ENCODE measurements at places on chromosomes 7 and 10. TPM values are rescaled to one million over a fixed set of nuclear protein-coding genes. Genes with fewer than 3 reads are reported as not detected.

Gene AHR
- 24.9 TPM for total RNA-seq

Gene HMX3
- not detected for total RNA-seq

DNA sequence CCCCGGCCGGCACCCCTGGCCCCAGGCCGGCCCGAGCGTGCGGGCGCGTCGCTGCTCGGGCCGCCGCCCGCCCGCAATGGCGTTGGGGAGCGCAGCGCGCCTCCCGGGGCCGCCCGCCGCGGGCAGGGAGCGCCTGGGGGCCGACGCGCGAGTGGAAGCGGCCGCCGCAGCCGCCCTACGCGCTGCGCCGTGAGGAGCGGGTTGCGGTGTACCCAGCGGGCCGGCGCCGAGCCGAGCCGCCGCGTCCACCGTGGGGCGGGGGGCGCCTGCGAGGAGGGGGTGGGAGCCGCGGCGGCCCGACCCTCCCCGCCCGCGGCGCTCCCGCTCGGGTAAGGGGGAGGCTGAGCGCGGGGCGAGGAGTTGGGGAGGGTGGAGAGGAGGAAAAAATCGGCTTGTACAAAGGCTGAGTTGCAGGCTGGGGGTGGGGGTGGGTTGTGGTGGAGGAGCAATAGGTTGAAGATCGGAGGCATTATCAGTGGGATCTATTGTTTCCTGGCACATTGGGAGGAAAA lies 473 bp downstream of the PPP1R9A start:
- DNase-seq: no peak

Gene ZNF239
- total RNA-seq: 1.5 TPM

DNA sequence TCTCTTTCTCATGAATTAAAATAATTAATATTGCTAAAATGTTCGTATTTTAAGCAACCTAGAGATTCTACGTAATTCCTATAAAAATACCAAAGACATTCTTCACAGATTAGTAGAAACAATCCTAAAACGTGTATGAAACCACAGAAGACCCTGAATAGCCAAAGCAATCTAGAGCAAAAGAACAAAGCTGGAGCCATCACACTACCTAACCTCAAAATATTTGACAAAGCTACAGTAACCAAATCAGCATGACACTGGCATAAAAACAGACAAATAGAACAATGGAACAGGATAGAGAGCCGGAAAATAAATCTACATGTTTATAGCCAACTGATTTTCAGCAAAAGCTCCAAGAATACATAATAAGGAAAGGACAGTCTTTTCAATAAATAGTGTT lies 105.5 kb upstream of the PTN start:
- no peak for DNase-seq

- no peak for DNase-seq
Observed at GRCh38 chr7:45713669-45714520, 139.7 kb downstream of the ADCY1 start.

GRCh38 chr10:6197321-6197720 lies 5.4 kb upstream of the PFKFB3 start:
- DNase-seq: no peak

DNA sequence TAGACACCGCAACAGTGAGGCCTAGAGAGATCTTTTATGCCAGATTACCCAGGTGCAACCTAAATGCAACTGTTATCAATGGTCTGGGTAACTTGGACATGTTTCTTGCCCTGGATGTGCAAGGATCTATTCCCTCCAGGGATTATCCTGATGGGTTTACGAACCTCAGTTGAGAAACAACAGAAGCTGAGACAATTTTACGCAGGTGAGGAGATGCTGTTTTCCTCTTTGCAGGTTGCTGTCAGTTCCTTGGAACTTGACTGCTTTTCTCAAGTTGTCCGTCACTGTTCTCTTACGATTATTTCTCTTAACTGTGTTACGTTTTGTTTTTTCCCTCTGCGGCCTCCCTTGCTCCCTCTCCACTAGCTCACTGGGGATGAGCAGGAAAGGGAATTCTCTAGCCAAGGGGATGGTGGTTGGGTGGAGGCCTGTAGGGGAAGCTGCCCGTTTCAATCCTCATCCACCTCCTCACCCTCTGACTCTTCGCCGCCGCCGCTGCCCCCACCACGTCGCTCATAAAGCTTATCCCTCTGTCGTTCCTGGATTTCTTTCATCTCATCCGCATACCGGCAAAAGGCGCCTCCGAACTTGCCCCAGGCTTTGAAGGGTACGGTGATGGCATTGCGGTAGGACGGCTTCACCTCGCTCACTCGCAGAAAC lies 1.2 kb downstream of the PURB start:
- no peak for DNase-seq

DNA sequence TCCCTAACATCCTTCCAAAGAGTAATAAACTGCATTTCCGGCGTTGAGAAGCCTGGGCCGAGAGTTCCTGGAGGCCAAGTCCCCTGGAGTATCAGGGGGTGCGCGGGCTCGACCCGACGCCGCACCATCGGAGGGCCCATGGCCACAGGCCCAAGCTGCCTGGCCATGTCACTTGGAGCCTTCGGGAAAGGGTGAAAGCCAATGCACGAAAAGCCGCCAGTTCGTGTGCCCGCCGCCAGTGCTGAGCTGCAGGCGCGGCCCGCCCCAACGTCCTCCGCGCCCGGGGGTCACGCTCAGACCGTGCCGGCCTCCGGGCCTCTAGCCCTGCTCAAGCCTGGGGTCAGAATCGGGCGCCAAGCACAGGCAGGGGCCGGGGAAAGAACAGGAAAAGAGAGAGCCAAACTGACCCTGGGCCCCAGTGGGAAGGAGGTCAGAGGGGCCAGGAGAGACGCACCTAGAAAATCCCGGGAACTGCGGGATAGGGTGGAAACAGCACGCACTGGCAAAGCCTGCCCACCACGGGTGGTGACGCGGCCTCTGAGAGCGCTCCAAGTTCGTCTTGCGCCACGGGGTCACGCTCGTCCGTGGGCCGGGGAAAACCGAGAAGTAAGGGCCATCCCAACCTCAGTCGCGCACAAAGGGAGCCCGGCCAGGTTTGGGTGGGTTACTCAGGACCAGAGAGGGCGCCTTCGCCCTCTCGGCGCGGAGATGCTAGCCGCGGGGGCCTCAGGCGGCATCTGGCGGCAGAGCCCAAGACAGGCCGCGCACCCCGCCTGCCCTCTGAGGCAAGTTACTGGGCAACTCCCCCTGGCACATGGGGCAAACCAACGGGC lies 4.2 kb upstream of the EBF3 start:
- no peak for DNase-seq

GRCh38 chr10:59279476-59279875 lies 82.9 kb downstream of the FAM13C start:
- DNase-seq: no peak

GRCh38 chr7:31758755-31759154 lies 71.7 kb downstream of the PPP1R17 start:
- DNase-seq: no peak

Gene ARL4A
- 11.5 TPM for total RNA-seq

Gene TRIM50
- total RNA-seq: 0.33 TPM

Gene MALRD1
- 0.47 TPM for total RNA-seq

GRCh38 chr10:133528845-133529575 lies 1.8 kb downstream of the CYP2E1 start:
- DNase-seq: no peak

GRCh38 chr7:83655951-83656556 lies 7.1 kb upstream of the SEMA3E start:
- no peak for DNase-seq

Gene DENND2A
- 10.8 TPM for total RNA-seq

Gene SLC35B4
- total RNA-seq: 5.1 TPM

GRCh38 chr10:70540789-70541360 lies 61.7 kb downstream of the PRF1 start:
- no peak for DNase-seq

GRCh38 chr10:95798096-95798855 lies 42.3 kb downstream of the ENTPD1 start:
- DNase-seq: no peak

DNA sequence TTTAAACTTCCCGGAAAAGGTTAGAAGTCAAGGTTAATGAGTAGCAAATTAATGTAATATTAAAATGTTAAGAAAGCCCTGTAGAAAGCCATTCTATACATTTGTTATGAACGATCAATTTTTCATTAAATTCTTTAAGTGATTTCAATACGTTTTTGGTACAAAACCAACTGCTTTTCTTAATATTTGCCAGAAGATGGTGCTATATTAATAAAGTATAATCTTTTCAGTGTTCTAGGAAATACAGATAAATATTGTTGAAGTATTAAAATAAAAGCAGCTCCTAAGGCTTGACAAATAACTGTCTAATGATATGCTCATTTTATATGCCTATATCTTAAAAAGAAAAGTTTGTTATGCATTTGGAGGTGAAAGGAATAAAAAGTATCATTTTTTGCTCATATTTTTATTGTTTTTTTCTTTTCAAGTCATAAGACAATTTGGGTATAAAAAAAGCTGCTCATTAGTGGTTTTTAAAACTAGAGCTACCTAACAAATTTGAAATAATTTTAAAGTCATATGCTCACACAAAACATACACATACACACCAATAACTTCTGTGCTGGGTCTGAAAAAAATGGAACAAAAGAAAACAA lies 130.3 kb upstream of the POT1 start:
- no peak for DNase-seq

GRCh38 chr7:95845007-95845406 lies 72.7 kb downstream of the DYNC1I1 start:
- no peak for DNase-seq
